ENCODE measurements at places on chromosomes 4 and X.

DNA sequence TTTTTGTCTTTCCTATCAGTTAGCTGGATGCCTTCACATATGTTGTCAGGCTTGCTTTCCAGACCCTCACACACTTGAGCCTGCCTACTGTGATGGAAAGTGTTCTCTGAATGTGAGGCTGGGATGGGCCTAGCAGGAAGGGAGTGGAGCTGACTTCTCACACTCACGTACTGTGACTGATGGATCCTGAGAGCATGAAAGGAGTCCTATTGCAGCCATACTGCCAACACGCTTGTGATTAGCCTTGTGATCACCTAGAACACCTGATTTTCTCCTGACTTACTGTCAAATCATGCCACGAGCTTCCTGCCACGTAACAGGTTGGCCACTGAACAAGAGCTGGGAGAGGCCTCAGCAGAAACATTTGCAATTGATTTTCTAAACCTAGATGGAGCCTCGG lies 49.9 kb downstream of the ACOX3 start:
- DNase-seq: no peak

- DNase-seq: no peak
Observed at GRCh38 chrX:46310815-46311497, 234.3 kb downstream of the ZNF674 start.

- DNase-seq: no peak
Observed at GRCh38 chr4:80462621-80463091, 127.1 kb downstream of the CFAP299 start.

DNA sequence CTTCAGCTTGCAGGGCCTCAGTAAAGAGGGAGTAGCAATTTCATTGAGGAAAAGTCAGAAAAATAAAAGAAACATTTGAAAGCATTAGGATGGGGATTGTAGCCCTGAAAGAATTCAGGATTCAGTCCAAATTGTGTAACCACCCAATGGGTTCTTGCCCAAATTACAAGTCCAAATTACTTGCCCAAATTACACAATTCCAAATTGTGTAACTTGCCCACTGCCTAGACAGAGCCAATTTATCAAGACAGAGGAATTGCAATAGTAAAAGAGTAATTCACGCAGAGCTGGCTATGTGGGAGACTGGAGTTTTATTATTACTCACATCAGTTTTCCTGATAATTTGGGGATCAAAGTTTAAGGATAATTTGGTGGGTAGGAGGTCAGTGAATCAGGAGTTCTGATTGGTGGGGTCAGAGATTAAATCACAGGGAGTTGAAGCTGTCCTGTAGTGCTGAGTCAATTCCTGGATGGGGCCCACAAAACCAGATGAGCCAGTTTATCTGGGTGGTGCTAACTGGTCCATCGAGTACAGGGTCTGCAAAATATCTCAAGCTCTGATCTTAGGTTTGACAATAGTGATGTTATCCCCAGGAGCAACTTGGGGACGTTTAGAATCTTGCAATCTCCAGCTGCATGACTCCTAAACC lies 18.1 kb upstream of the PAGE5 start:
- DNase-seq: no peak

DNA sequence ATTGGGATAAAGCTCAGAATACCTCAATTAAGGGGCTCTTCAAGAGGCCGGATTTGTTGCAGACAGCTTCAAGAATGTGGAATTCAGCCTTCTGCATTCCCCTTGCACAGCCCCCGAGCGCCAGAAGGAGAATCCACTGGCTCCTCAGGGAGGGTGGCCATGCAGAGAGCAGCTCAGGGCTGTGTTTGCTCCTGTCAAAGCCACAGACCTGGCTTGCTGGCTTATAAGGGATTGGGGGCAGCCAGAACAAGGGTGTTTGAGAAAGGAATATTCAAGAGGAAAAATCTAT lies 36.8 kb downstream of the ING2 start:
- no peak for DNase-seq

GRCh38 chr4:121765368-121765705 lies 373 bp upstream of the SMIM43 start:
- DNase-seq: no peak

Measured in NCI-H345 (cell line).